Activated CD8-positive, alpha-beta memory T cell treated with anti-CD3 and anti-CD28 coated beads, Interleukin-2, amount 10 ng/mL, durations not matched to agents 7 days and 5 days (primary cell): ENCODE measurements at places on chromosomes 4 and X. TPM values are rescaled to one million over a fixed set of nuclear protein-coding genes. Genes with fewer than 3 reads are reported as not detected.

The CT83 gene
- not detected for total RNA-seq

The CENPI gene
- 44.7 TPM for total RNA-seq

The NDP gene
- total RNA-seq = not detected

The TRPC5OS gene
- not detected for total RNA-seq

The NOX1 gene
- not detected for total RNA-seq

The TREX2 gene
- total RNA-seq = 2.0 TPM

The TCP11X2 gene
- total RNA-seq = not detected

The EXOC1 gene
- 26.9 TPM for total RNA-seq

The LINC00632 gene
- 4.8 TPM for total RNA-seq

The LIN54 gene
- 38.6 TPM for total RNA-seq

The OPN1MW3 gene
- total RNA-seq = not detected

The DCAF8L2 gene
- total RNA-seq = not detected

The WDR19 gene
- total RNA-seq = 8.5 TPM

The RHOXF2 gene
- not detected for total RNA-seq

The RNF113A gene
- total RNA-seq = 32.2 TPM

The YTHDC1 gene
- 70.7 TPM for total RNA-seq

The FHIP1A gene
- not detected for total RNA-seq

The UCP1 gene
- not detected for total RNA-seq

The MAGEA2B gene
- not detected for total RNA-seq

The GLOD5 gene
- total RNA-seq = not detected

The TMPRSS11F gene
- not detected for total RNA-seq

The MAGEB2 gene
- not detected for total RNA-seq

The GABRG1 gene
- not detected for total RNA-seq

The CRMP1 gene
- 0.20 TPM for total RNA-seq

The PITX2 gene
- not detected for total RNA-seq

The BMPR1B gene
- total RNA-seq = not detected

The TCEAL9 gene
- total RNA-seq = 2.4 TPM

The USP26 gene
- not detected for total RNA-seq

The AR gene
- 0.06 TPM for total RNA-seq

The ZNF157 gene
- 0.23 TPM for total RNA-seq

The MAGEA1 gene
- total RNA-seq = not detected

The CFI gene
- 0.26 TPM for total RNA-seq

The SPANXA1 gene
- not detected for total RNA-seq

The PGAM4 gene
- total RNA-seq = not detected

The AMER1 gene
- 4.1 TPM for total RNA-seq

The FNIP2 gene
- 17.1 TPM for total RNA-seq

The ARHGEF9 gene
- 42.8 TPM for total RNA-seq

The PAGE2B gene
- total RNA-seq = 2.0 TPM

The MTMR8 gene
- total RNA-seq = 4.5 TPM

The H2BW2 gene
- not detected for total RNA-seq

The EPHA5 gene
- total RNA-seq = not detected

The TXK gene
- total RNA-seq = 24.0 TPM

The GLRA3 gene
- not detected for total RNA-seq

The ASMT gene
- total RNA-seq = 1.2 TPM

The BEX4 gene
- 8.3 TPM for total RNA-seq
